Mammary epithelial cell (primary cell): ENCODE measurements at places on chromosomes 3 and 15. TPM values are rescaled to one million over a fixed set of nuclear protein-coding genes. Genes with fewer than 3 reads are reported as not detected.

C3orf70 gene
- total RNA-seq = 0.05 TPM in 1 of 2 replicates, not detected in the other

PTH1R gene
- 0.33 TPM for total RNA-seq

ITGA11 gene
- total RNA-seq = 0.67 TPM

TPM1 gene
- 423 and 463 TPM in 2 replicates for total RNA-seq

C2CD4A gene
- not detected for total RNA-seq

POLR2M gene
- 109 TPM for total RNA-seq

GRK7 gene
- total RNA-seq = not detected in 2 replicates

OSBPL10 gene
- total RNA-seq = 68.7 TPM

CCDC14 gene
- 39.7 TPM for total RNA-seq

FBXO40 gene
- not detected in 2 replicates for total RNA-seq

SPTSSB gene
- total RNA-seq = 0.17 TPM

PP2D1 gene
- total RNA-seq = not detected in 2 replicates

MESP2 gene
- total RNA-seq = not detected

SAMD7 gene
- not detected for total RNA-seq

GCHFR gene
- total RNA-seq = 1.0 TPM

FBXL22 gene
- 1.7 TPM for total RNA-seq

NEDD4 gene
- 27.5 TPM for total RNA-seq

NLGN1 gene
- not detected in 2 replicates for total RNA-seq

GMPS gene
- 34.2 TPM for total RNA-seq

IL20RB gene
- total RNA-seq = 12.7 TPM

PPCDC gene
- total RNA-seq = 18.8 and 20.9 TPM in 2 replicates

ACKR4 gene
- not detected in 2 replicates for total RNA-seq

CLDN16 gene
- 0.33 TPM for total RNA-seq

EHHADH gene
- total RNA-seq = 9.0 TPM

SHISA5 gene
- 124 and 150 TPM in 2 replicates for total RNA-seq

SLC25A38 gene
- total RNA-seq = 34.9 and 47.0 TPM in 2 replicates

TM4SF18 gene
- not detected in 2 replicates for total RNA-seq

CCDC51 gene
- total RNA-seq = 25.6 and 33.3 TPM in 2 replicates
